Hepatocyte (in vitro differentiated cells): ENCODE measurements at places on chromosomes 12 and 14. TPM values are rescaled to one million over a fixed set of nuclear protein-coding genes. Genes with fewer than 3 reads are reported as not detected.

BDKRB2 gene
- 4.7 and 5.9 TPM in 2 replicates for total RNA-seq

GPR162 gene
- 1.2 and 2.3 TPM in 2 replicates for total RNA-seq

IGF1 gene
- 9.7 and 10.0 TPM in 2 replicates for total RNA-seq

SYNJ2BP gene
- total RNA-seq = 37.2 and 38.6 TPM in 2 replicates

ATP2A2 gene
- 97.9 and 126 TPM in 2 replicates for total RNA-seq

SLC38A4 gene
- total RNA-seq = 34.7 and 37.3 TPM in 2 replicates

LGMN gene
- 125 and 130 TPM in 2 replicates for total RNA-seq

FOXG1 gene
- total RNA-seq = not detected in 2 replicates

SAMD15 gene
- total RNA-seq = 0.90 and 1.2 TPM in 2 replicates

POTEM gene
- total RNA-seq = not detected in 2 replicates

SMOC1 gene
- 6.2 and 6.3 TPM in 2 replicates for total RNA-seq

PARP11 gene
- 5.9 and 9.4 TPM in 2 replicates for total RNA-seq

KLHL33 gene
- total RNA-seq = not detected in 2 replicates

GALNT8 gene
- 1.8 and 2.5 TPM in 2 replicates for total RNA-seq

PPP1R36 gene
- total RNA-seq = 0.20 and 0.23 TPM in 2 replicates

SLC10A1 gene
- 1.7 and 3.0 TPM in 2 replicates for total RNA-seq

GNPTAB gene
- total RNA-seq = 21.6 and 24.4 TPM in 2 replicates

PIK3C2G gene
- 6.7 and 7.1 TPM in 2 replicates for total RNA-seq

CLEC1B gene
- 0.20 and 0.36 TPM in 2 replicates for total RNA-seq

TAS2R46 gene
- total RNA-seq = 2.6 and 2.9 TPM in 2 replicates

NAV3 gene
- 6.6 and 9.2 TPM in 2 replicates for total RNA-seq

ANO2 gene
- total RNA-seq = 0.44 and 1.9 TPM in 2 replicates

SERPINA1 gene
- 5,074 and 5,718 TPM in 2 replicates for total RNA-seq

SERPINA12 gene
- total RNA-seq = 0.60 TPM in 1 of 2 replicates, not detected in the other

AKAP5 gene
- total RNA-seq = 7.8 and 9.4 TPM in 2 replicates

ASIC1 gene
- 2.4 and 3.1 TPM in 2 replicates for total RNA-seq

LRP1-AS gene
- total RNA-seq = not detected in 2 replicates

BMP4 gene
- total RNA-seq = 54.0 and 56.0 TPM in 2 replicates

MAGOHB gene
- 21.4 and 23.9 TPM in 2 replicates for total RNA-seq

KLRC2 gene
- 0.52 and 2.0 TPM in 2 replicates for total RNA-seq

DBX2 gene
- not detected in 2 replicates for total RNA-seq
